Natural killer cell treated with Interleukin-12 subunit alpha and Interleukin-12 subunit beta and Interleukin-15 and Interleukin-18, amount 100 ng/mL, for 72 hours (primary cell): ENCODE measurements at places on chromosomes 12 and 14.

DNA sequence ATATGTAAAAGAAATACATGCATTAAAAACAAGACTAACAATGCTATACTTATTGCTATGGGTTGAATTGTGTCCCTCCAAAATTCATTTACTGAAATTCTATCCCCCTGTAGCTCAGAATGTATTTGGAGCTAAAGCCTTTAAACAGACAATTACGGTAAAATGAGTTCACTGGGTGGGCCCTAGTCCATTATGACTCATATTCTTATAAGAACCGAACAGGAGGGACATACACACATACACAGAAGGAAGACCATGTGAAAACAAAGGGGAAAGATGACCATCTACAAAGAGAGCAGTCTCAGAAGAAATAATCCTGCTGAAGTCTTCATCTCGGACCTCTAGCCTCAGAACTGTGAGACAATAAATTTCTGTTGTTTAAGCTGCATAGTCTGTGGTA lies 77.1 kb upstream of the ANKS1B start:
- DNase-seq: no peak

DNA sequence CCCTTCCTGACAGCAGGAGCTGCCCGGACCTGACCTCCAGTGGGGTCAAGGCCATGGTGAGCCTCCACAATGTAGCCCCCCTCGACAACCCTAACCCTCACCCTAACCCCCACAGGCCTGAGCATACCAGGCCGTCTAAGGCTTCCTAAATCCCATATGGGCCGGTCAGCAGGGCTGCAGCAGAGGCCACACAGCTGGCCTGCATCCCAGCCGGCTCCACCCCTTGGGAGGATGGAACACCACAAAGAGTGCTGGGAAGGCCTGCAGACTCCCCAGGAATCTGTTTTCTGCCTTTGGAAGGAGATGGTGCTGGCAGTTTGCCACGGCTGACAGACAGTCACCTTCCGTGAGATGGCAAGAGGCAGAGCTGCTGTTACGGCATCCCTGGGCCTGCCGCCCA lies 2.8 kb downstream of the TMEM179 start:
- DNase-seq: peak; percentile 37

- no peak for DNase-seq
Measured at GRCh38 chr12:12947902-12948301, 4.1 kb downstream of the GPRC5D start.

DNA sequence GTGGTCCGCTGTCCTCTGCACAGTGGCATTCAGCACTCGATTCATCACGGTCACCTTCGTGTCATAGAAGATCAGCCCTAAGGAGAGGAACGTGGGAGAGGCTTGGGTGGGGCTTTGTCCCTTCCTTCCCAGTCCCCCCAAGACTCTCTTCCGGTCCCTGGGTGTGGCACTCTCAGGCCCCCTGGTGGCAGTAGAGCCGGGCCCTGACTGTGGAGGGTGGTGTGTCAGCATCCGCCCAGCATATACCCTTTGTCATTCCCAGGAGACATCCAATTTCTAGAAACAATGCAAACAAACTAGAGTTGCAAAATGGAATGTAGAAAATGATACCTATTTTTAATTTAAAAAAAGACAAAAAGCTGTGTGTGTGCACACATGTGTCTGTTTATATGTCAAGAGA lies 45.0 kb downstream of the TRAFD1 start:
- no peak for DNase-seq
